ENCODE measurements at places on chromosomes 6 and 20.

DNA sequence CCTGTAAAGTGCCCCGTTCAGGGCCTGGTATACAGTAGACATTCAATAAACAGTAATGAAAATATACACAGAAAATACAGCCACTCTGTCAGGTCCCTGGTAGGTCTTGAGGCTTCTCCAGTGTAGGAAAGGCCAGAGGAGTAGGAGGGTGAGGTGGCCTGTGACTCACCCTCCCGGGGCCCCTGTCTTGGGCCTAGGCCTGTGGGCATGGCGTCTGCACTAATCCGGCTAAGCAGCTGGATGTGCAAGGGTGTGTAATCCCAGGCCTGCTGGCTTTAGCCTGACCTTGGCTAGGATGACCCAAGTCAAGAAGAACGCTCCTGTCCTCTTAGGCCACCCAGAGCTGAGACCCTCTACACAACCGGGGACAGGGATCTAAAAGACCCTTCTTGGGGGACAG is 84.9 kb downstream of the KCNB1 start:
- no peak for DNase-seq

GRCh38 chr6:143187238-143187923 is 126.7 kb downstream of the AIG1 start:
- no peak for DNase-seq

DNA sequence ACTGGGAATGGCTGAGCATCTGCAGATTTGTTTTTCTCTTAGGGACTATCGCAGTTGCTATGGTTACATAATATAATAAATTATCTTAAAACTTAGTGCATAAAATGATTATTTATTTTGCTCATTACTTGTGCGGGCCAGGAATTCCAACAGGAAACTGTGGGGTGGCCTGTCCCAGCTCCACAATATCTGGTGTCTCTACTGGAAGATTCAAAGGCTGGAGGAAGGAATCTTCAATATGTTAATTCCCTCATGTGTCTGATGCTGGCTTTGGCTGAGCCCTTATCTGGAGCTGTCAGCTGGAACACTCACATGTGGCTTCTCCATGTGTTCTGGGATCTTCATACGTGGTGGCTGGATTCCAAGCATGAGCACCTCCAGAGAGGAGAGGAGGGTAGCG is 23.9 kb upstream of the B3GAT2 start:
- no peak for DNase-seq

DNA sequence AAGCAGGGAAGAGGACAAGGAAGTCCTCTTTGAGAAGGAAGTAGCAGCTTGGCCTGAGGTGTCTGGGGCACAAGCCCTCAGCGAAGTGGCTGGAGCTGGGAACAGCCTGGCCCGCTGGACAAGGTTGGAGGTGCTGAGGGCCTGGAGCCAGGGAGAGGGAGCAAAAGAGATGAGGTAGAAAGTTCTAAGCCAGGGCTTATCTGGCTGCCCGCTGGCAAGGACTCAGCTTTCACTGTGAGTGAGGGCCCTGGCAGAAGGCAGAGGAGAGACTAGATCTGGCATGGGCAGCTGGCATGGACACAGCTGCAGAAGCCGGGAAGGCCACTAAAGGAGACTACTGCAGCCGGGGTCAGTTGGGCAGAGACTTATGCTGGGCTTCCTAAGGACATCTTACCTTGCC is 21.8 kb upstream of the PCMTD2 start:
- peak; percentile 77 for DNase-seq

DNA sequence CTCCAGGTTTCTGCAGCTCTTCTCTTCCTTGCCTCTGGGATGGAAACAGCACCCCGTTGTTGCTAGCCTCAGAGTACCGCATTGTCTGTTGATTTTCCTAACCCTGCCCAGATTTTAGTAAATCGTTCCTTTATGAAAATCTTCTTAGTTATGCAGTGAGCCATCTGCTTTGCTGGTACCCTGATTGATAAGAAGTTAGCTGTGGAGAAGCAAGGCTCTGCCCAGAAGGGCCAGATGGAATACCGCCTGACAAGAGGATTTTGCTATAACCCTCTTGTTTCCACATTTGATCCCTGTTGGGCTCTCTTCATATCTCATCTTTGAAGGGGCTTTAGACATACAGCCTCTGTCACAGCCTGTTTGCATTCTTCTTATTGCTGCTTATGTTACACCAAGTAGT is 229.0 kb downstream of the CDKAL1 start:
- no peak for DNase-seq

GRCh38 chr20:54456961-54457360 is 18.4 kb upstream of the DOK5 start:
- DNase-seq, result no peak

GRCh38 chr6:150813319-150813992 is 52.0 kb upstream of the MTHFD1L start:
- DNase-seq, result no peak

DNA sequence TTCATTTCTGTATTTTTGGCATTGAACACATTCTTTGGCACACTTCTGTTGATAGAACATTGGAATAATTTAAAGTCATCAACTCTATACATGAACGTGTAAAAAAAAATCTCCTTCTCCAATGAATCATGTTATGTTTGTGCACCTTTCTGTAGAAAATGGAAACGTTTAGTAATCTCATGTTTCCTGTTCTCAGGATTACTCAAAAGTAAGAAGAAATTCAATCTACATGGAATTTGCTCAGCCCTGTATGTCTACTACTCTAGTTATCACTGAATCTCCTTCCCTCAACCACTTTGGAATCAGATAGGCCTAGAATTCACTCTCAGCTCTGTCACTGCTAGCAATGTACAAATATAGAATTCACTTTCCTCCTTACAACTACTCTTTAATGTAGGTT is 103.6 kb downstream of the COL21A1 start:
- DNase-seq, result no peak

- DNase-seq, result no peak
Observed at GRCh38 chr6:108914235-108915022, 66.2 kb downstream of the ARMC2 start.

DNA sequence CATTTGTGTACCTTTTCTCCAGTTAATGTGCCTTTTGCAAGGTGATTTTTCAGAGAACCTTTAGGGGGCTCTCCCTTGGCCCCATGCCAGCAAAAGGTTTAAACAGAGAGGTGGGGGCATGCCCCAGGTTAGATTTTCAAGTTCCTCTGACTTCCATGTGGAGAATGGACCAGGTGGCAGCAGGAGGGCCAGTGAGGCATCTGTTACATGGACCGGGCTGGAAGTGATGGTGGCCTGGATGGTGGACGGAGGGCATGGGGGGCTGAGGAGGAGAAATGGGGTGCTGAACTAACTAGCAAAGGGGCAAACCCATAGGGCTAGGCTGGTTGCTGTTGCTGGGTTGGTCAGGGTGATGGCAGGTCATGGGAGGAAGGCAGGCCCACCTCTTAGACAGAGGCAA is 20.7 kb upstream of the BPI start:
- DNase-seq, result no peak

DNA sequence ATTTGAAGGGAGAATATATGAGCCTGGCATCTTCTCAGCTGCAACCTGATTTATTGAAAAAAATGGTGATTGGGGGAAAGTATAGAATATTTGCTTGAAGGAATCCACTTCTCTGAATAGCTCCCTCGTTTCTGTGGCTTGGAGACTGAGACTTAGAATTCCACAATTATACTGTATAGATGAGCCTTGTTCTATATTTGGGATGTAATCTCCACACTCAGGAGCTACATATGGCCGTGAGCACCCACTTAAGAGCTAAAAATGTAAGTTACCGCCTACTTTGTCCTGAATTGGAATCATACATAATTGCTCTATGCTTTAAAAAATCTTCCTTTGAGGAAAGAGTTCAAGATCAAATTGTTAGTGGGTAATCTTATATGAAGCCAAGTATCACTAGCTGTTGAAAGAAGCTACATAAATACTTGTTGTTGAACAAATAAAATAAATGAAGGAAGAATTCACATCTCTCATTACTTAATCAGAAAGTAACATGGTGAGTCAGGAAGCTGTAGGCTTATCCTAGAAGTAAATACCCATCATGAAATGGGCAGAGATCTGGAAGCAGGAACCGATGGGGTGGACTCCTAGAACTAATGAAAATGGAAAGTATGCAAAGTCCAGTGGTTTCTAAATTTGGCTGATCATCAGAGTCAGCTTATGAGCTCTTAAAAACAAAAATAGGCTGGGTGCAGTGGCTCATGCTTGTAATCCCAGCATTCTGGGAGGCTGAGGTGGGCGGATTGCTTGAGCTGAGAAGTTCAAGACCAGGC is 254.3 kb downstream of the SOX4 start:
- no peak for DNase-seq

- no peak for DNase-seq
Observed at GRCh38 chr20:61119794-61120410, 132.2 kb upstream of the CDH4 start.

- DNase-seq, result no peak
Observed at GRCh38 chr6:88166493-88167351, 575 bp upstream of the CNR1 start.

- no peak for DNase-seq
Observed at GRCh38 chr20:5039255-5039657, 37.9 kb upstream of the SLC23A2 start.

GRCh38 chr20:51188941-51189340 is 166.0 kb upstream of the KCNG1 start:
- DNase-seq, result no peak

GRCh38 chr6:133583907-133584427 is 304.9 kb upstream of the TCF21 start:
- DNase-seq, result no peak

GRCh38 chr20:25541676-25542075 is 43.7 kb downstream of the NINL start:
- DNase-seq, result no peak

DNA sequence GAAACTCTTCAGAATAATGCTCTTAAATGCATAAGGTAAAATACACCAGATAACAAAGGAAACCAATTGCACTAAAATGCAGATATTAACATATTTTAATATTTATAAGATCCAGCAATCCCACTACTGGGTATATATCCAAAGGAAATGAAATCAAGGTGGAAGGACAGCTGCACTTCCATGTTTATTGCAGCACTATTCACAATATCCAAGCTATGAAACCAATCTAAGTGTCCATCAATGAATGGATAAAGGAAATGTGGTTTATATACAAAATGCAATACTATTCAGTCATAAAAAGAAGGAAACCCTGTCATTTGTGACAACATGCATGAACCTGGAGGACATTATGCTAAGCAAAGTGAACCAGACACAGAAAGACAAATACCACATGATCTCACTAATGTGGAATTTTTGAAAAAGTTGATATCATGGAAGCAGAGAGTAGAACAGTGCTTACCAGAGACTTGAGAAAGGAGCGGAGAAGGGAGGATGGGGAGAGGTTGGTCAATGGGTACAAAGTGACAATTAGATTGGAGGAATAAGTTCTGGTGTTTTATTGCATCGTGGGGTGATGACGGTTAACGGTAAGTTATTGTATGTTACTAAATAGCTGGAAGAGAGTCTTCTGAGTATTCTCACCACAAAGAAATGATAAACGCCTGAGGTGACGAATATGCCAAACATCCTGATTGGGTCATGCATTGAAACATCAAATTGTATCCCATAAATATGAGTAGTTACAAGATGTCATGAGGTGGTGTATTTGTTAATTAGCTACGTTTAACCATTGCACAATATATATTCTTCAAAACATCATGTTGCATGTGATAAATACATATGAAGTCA is 37.9 kb upstream of the RNF24 start:
- no peak for DNase-seq

- no peak for DNase-seq
Observed at GRCh38 chr6:73727114-73727513, 31.1 kb downstream of the CD109 start.

DNA sequence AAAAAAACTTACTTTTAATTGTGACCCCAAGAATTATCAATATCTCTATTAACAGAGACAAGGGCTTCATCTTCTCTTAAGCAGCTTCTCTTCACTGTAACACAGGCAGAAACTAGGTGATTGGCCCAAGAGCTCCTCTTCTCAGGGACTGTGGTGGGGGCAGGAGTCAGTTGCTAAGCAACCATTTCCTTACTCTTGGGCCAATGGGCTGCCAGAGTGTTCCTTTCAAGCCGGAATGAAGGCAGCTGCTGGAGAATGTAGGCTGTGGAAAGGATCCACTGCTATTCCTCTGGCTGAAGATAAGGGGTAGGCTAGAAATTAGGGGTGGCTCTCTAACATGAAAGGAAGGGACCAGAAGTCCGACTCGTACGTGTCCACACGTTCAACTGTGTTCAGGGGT is at the start of gene SEL1L2:
SEL1L2 (minus strand) TSS at position 150 of the 400 bp plus-strand sequence; CDS start at position 70, 80 bp downstream.
- no peak for DNase-seq

- DNase-seq, result no peak
Observed at GRCh38 chr6:125985522-125985921, 818 bp upstream of the TRMT11 start.

DNA sequence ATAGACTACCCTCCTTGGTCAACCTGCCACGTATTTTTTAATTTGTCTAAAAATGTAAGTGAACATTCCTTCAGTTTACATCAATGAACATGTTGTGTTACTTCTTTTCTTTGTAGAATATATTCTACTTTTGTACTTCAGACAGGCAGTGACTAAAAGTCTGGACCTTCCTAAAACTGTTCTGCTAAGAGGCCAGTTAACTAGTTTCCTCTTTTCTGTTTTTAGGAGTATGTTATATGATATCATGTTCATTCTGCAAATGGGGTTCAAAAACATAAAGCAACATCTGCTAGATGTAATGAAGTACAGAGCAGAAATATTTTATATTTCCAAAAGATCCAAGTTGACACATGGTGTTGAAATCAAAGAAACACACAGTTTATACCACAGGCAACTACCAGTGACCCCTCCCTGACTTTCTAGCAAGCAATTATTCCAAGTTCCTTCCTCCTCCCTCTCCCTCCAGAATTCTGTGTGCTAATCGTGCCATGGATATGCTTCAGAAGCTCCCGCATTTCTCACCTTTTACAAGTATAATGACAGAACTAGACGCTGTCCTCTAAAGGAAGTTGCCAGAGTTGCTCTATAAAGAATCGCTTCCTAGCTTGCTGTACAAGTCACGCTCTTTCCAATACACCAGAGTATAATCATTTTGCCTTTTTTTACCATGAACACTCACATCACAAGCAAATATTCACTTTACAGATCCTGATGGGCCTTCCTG is 64.7 kb downstream of the ARHGAP18 start:
- no peak for DNase-seq

DNA sequence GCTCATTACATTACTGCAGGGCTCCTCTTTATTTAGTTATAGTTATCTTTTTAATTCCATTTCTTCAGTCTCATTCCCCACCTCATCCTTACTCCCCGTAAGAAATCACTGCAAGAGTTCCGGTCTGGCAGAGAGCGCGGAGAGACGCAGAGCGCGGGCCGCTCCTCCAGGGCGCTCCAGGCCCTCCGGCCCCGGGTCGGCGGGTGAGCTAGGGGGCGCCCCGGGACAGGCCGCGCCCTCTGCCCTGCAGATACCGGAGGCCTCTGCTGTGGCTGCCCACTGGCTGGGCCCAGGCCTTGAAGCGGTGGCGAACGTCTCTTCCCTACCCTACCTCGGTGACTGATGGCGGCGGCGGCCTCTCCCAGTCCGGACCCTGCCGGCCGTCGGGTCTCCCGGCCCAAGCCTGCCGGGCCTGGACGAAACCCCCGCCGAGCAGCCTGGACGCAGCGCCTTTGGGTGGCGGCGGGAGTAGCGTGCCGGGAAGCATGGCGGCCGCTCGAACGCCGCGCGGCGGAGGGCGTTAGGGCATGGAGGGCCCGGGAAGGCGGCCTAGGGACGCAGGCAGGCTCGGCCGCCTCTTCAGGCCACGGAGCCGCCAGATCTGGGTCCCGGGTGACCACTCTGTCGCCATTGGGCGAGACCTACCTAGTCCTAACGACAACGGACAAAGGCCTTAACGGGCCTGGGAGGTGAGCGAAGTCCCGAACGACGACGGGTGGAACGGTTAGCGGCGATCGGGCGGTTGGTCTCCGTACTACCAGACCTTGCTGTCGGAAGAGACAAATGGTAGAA is 16.4 kb upstream of the HMGN4 start:
- DNase-seq, result peak; percentile 88

- DNase-seq, result no peak
Observed at GRCh38 chr20:49658508-49658907, 55.2 kb downstream of the B4GALT5 start.
